ENCODE measurements at places on chromosomes 5 and 9. TPM values are rescaled to one million over a fixed set of nuclear protein-coding genes. Genes with fewer than 3 reads are reported as not detected.

The TAF1L gene
- not detected for total RNA-seq

The TEX48 gene
- not detected for total RNA-seq

DNA sequence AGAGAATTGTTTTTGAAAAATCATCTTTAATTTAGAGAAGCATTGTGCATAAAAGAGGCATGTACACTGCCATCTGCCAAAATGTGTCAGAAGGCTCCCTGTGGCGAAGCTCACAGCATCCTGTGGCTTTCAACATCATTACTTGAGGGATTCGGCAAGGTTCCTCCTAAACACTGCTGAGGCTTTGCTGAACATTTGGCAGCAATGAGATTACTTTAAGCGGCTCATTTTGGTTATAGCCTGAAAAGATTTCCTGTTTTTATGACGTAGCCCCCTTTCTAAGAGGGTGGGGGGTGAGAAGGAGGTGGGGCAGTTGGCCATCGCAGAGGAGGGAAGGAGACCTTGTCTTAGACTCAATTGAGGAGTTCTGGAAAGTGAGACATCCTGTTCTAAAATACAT, 469.4 kb downstream of the RASEF start:
- DNase-seq, result no peak

DNA sequence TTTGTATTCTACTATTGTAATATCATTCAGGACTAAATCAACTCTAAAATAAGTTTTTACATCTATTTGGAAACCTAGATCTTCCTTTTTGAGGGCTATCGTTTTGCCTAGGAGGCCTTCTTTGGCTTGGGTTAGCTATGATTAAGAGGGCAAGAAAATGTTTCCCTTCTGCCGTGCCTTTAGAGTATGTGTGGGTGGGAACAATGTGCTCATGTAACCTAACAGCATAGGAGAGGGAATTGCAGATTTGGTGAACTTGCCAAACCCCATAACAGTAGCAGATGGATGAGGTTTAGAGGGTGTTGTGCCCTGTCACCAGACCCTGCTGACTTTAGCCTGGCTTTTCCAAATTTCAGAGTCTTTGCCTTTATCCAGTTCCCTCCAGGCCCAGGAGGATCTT, 339.0 kb downstream of the ADGRV1 start:
- no peak for DNase-seq

- no peak for DNase-seq
These were observed 1056.5 kb upstream of the EDIL3 start for GRCh38 chr5:85441156-85441555.

DNA sequence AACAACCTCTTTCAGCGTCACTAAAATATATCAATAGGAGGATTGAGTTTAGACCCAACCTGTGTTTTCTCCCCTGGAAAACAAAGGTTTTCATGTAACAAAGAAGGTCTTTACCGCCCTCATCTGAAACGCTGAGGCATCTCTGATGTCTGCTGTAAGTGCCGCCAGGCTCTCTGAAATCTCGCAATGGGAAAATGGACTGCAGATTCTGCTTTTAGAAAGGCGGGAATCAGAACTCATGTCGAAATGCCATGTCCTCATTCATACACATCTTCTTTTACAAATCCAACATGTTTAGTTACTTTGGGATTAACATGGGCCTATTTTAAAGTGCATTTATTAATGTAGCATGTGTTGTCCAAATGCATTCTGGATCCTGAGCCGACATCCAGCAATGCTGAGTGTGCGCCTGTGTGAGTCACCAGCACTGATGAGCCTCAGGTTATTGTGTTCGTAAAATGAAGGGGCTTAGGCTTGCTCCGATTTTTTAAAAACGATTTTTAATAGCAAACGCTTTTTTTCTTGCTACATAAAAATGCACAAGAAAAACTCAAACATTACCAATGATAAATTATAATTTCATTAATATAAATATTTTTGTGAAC, 51.9 kb upstream of the PLEKHG4B start:
- no peak for DNase-seq

- DNase-seq, result no peak
These were observed 31.4 kb downstream of the ANXA6 start for GRCh38 chr5:151126199-151126645.

GRCh38 chr5:172685091-172685490, 44.0 kb downstream of the NEURL1B start:
- DNase-seq, result no peak
